ENCODE measurements at places on chromosomes 5 and 9. TPM values are rescaled to one million over a fixed set of nuclear protein-coding genes. Genes with fewer than 3 reads are reported as not detected.

DNA sequence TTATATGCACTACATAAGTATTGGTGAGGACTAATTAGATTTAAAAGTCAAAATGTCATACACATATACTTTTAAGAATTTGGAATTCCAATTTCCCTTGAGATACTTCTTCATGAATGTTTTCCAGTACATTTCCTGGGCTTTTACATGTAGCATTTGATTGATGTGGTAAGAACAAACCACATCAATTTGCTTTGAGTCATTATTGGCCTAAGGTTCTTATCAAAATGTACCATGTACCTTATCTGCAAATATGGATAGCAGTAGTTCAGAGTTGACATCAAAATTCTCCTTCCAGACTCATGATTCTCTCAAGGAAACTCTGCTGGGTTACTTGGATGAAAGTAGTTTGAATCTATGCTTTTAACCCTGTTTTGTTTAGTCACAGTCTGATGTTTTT lies 2.5 kb downstream of the CAST start:
- DNase-seq: no peak

DNA sequence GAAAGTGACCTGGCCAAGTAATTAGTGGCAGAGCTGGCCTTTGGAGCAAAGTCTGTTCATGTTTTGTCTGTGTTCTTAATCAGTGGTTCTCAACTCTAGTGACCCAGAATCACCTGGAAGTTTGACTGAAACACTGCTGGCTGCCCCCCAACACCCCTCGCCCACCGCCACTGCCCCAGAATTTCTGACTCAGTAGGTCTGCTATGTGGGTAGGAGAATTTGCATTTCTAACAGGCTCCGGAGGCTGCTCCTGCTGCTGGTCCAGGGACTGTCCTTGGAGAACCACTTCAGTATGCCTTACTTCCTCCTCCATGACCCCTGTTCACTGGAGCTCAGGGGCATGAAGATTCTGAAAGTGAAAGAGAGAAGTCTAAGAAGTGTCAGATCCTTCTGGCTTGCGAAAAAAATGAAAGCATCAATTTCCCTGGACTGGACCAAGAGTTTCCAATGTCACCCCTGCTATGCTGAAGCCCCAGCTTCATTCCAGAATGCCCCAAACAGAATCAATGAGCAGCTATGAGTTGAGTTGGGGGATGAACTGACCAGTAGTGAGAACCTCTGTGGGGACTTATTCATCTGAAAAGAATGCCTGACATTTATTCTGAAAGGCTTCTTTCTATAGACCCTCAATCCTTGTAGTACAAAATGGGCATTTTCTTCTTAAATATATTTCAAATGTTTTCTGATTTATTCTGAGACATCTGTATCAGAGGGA lies 20.8 kb upstream of the COL15A1 start:
- no peak for DNase-seq

QRFP gene
- total RNA-seq: not detected

GRCh38 chr9:83339435-83339834 lies 198.8 kb downstream of the FRMD3 start:
- no peak for DNase-seq

CDX1 gene
- total RNA-seq: not detected

- DNase-seq: no peak
These were observed 34.3 kb upstream of the FRMD3 start for GRCh38 chr9:83572524-83572923.

GRCh38 chr9:124835026-124835557 lies 18.2 kb upstream of the WDR38 start:
- DNase-seq: no peak

RORB gene
- total RNA-seq: 6.5 TPM

DNA sequence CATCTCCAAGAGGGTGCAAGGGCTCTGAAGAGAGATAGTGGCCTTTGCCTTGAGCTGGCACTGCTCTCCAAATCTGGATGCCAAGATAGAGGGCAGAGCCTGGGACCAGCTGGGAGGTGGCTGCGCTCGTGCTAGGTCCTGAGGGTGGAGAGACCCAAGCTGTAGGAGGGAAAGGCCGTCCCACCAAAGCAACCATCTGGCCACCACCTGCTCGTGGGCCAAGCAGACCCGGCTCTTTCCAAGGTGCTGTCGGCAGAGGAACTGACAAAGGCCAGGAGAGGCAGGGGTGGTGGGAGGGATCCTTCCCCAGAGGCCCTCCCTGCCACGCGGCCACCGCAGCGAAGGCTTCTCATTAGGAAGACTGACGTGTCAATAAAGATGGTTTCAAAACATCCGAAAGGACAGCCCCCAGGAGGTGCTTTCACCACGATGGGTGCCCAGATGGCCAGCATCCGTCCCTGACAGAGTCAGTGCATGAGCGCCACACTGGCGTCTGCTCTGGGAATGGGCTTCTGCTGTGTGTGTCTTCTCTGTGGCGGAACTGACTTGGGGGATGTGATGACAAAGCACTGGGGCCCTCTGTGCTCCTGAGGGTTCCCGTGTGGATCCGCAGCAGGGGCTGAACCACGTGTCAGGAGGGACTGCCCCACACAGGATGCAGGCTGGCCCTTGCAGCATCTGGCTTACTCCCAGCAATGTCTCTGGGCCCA lies 213.5 kb downstream of the FANCC start:
- no peak for DNase-seq

- DNase-seq: no peak
These were observed 851 bp downstream of the NACC2 start for GRCh38 chr9:136093995-136094881.

SLC25A2 gene
- not detected for total RNA-seq

NRARP gene
- 35.4 TPM for total RNA-seq

ISL1 gene
- total RNA-seq: 0.19 TPM

- DNase-seq: no peak
These were observed 466 bp upstream of the TTC39B start for GRCh38 chr9:15307523-15307841.

DNA sequence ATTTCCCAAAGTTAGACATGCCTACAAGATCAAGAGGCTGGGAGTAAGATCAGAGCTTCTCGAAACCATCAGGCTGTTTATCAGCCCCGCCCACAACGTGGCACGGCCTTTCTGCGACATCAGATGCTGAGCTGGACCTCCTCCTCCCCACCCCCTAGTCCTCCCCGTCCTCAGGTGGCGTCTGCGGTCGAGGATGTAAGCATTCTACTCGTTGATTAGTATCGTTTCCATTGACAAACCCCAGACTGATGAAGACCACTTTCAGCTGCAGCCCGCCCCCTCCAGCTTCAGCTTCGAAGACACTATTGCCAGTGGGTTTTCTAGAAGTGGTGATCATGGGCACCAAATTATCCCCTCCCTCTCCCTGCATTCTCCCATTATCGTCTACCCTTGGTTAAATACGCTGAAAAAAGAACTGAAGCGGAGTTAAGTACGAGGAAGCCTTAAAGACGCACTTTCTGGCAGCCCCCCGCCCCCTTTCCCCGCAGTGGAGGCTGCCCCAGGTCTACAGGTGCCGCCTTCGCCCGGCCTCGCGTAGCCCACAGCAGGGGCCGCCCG lies 1.1 kb downstream of the PPIC start:
- DNase-seq: peak; percentile 29

- DNase-seq: peak; percentile 3
These were observed 789.3 kb downstream of the SEMA5A start for GRCh38 chr5:8756498-8757084.

DNA sequence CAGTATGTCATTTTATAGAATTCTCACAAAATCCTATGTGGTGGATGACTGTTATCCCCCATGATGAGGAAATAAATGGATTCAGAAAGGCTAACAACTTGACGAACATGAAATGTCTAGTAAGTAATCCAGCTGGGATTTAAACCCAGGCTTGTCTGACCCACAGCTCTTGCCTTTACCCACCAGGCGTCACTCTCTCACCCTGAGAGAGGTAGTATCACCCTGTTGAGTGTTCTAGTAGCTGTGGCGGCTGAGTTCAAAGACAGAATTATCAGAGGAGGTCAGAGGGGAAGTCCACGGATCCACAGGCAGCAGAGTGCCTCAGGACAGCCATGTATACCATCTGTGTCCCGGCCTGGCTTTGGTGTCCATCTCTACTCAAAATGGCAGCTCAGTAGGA lies 113.8 kb downstream of the ZNF462 start:
- no peak for DNase-seq

MARCOL gene
- total RNA-seq: not detected

HDHD3 gene
- 12.1 TPM for total RNA-seq

C9orf72 gene
- 16.2 TPM for total RNA-seq

DNA sequence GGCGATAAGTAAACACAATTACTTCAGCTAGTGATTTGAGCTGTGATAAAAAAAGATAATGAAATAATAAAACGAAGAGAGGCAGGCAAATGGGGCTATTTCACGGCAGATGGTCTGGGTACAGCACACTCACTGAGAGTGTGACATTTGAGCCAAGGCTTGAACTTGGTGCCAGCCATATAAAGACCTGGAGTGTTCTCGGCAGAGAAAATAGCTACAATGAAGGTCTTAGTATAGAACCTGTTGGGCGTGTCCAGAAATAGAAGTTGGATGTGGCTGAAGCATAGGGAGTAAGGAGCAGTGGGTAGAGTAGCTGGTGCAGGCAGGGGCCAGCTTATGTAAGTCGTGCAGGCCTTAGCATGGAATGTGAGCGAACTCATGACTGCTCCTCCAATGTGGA lies 660.3 kb upstream of the WWC1 start:
- DNase-seq: no peak

- DNase-seq: no peak
These were observed 55.2 kb downstream of the GLDC start for GRCh38 chr9:6590334-6590733.

GRCh38 chr9:32837551-32838058 lies 54.3 kb downstream of the TMEM215 start:
- no peak for DNase-seq

NUDT12 gene
- 12.5 TPM for total RNA-seq

PCDHGA8 gene
- 1.4 TPM for total RNA-seq

DNA sequence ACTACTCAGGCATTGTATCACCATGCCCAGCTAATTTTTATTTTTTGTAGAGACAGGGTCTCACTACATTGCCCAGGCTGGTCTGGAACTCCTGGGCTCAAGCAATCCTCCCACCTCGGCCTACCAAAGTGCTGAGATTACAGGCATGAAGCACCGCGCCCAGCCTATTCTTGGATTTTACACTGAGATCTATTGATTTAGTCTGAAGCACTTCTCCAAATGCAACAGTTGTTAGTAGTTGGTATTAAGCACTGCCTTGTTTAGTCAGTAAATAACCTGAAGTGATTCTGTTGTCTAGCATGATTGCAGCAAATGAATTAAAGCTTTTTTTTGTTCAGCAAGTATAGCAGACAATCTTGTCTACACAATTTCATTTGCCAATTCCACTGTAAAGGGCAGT lies 8.9 kb upstream of the CCNB1 start:
- DNase-seq: no peak

DNA sequence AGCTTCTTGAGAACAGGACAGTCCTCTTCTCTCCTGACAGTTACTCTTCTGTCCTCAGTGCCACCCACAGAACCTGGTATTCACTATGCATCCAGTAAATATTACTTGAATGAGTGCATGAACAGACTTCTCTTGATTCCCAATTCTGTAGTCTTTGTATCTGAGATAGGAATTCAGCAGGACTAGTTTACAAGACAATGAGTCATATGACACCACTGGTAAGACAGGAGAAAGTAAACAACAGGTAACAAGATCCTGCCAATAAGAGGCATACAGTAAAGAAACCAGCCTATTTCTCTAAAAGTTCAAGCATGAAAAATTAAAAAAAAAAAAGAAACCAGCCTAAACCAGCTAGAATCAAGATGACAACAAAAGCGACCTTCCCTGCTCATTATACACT lies 6.2 kb downstream of the ZNF883 start:
- no peak for DNase-seq

Measured in H1 (cell line).